ENCODE measurements at places on chromosomes 11 and 22.

- no peak for DNase-seq
Observed at GRCh38 chr22:37464181-37464580, 22.0 kb downstream of the MFNG start.

- no peak for DNase-seq
Observed at GRCh38 chr11:124394408-124394807, 4.4 kb downstream of the OR8B3 start.

GRCh38 chr11:11422411-11423128 lies 69.5 kb upstream of the CSNK2A3 start:
- DNase-seq: no peak

DNA sequence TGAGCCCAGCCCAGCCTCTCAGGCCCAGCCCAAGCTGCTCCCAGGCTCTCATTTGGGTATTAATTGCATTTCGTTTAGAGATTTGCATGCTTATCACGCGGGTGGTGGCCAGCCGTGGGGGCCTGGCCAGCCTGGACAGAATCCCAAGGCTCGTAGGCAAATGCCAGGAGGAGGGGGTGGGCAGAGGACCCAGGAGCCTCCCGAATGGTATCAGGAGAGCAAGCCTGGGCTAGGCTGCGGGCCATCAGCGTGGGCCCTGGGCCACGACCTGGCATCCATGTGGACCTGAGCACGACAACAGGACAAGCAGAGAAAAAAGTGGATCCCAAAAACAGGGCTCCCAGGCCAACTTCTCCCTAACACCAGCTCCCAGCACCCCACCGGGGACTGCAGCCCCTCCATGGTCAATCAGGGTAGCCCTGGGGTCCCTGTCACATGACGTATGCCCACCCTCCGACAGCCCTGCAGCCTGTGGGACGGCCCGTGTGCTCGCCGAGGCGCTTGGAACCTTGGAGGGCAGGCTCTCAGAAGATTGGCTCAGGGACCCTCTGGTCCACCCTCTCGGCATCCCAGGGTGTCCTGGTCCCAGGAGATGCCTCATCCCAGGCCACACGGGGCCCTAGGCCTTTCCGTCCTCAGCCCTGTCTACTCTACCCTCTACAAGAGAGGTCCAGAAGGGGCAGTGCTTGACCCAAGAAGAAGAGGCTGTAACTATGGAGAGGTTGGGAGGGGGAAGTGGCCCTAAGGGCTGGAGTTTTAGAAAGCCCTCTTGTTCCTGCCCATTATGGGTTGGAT lies 8.8 kb downstream of the ASCL2 start:
- DNase-seq: no peak

DNA sequence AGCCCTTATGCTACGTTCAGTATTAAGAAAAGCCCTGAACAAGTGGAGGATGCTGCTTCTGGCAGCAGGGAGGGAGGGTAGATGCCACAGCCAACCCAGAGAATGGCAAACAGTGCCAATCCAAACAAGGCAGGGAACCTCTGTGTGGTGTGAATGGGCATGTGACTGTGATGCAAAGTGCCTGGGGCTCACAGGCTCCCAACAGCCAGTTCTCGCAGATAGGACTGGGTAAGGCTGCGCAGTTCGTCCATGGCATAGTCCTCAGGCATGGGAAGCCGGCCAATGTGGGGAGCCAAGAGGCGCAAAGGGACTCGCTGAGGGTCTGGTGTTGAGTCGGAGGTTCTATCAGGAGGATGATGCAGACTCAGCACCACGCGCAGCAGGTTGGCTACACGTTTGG lies 4.8 kb upstream of the CHRNA10 start:
- no peak for DNase-seq

GRCh38 chr11:134584001-134584561 lies 172.0 kb upstream of the B3GAT1 start:
- no peak for DNase-seq

DNA sequence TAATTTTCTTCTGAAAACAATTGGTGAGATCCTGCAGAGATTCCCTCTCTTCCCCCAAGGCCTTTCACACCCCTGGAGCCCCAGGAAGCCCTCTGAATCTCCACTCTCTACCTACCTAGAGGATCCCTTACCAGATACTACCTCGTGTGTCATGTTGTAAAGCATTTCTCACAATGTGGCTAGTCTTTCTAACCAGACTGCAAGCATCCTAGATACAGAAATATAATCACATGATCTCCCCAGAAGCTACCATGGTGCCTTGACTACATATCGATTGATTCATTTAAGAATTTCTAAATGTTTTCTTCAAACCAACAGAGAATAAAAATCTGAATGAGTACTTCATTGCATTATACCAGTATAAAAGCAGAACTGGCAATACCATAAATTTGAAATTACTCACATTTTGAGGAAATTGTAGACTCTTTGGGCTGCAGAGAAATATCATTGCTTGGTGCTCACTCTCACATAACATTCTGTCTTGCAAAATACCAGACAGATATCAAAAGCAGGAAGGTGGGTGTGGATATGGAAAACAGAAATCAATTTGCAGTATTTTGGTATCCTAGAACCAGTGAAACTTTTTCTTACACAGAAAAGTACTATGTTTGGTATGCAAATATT lies 113.5 kb downstream of the MAML2 start:
- no peak for DNase-seq

GRCh38 chr11:2265396-2265795 lies 5.0 kb downstream of the ASCL2 start:
- DNase-seq: no peak

- DNase-seq: no peak
Observed at GRCh38 chr11:118398791-118399559, 2.4 kb upstream of the ATP5MG start.

DNA sequence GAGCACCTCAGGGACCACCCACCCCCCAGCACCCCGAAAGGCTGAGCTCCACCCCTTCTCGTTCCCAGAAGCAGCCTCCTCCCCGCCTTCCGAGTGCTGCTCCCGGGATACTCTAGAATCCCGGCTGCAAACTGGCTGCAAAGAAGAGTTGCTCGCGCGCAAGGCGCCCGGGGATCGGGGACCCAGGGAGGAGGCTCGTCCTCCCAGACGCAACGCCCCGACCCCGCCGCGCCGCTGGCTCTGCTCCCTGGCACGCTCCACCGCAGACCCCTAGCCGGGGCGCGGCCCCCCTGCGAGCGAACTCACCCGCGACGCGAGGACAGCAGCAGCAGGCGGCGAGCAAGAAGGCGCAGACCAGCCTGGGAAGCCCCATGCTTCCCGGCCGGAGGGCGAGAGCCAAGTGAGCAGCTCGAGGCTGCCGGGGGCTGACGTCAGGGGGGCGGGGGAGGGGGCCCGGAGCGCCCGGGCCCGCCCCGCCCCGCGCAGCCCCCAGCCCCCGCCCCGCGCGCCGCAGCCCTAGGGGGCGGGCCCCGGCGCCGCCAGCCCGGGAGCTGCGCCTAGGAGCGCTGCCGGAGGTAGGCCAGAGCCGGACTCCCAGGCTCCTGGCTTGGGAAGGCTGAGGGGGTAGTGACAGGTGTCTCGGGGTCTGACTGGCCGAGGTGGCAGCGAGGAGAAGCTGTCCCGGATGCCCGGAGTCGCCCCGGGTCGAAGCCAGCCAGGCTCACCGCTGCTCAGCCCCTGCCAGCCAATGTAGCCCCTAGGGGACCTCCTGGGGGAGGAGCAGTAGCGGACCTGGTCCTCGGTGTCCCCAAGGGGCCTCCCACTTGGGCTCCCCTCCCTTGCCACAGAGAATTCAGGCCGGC lies at the start of gene MCAM:
Gene MCAM (minus strand): TSS at position 402 of the 863 bp plus-strand sequence. CDS start 29 bp downstream, at position 373.
- DNase-seq: no peak

DNA sequence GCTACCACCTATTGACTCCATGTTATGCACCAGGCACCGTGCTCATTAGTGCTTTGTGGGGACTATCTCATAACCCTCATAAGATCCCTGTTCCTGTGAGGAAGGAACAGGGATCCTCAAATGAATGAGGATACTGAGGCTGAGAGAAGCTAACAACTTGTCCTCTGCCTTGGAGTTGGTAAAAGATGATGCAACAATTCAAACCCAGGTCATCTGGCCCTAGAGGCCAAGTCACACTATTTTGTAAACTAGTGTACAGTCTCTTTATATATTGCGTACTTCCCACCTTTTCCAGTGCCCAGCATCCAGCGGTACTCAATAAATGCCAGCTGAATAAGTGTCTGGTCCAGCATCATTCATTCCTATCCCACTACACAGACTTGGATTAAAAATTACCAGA lies 92.6 kb downstream of the RCN1 start:
- no peak for DNase-seq

GRCh38 chr11:105226091-105226490 lies 86.5 kb upstream of the CARD18 start:
- no peak for DNase-seq

- DNase-seq: no peak
Observed at GRCh38 chr11:35618497-35619115, 346 bp downstream of the FJX1 start.

- no peak for DNase-seq
Observed at GRCh38 chr22:37210041-37210803, 2.1 kb downstream of the SSTR3 start.

DNA sequence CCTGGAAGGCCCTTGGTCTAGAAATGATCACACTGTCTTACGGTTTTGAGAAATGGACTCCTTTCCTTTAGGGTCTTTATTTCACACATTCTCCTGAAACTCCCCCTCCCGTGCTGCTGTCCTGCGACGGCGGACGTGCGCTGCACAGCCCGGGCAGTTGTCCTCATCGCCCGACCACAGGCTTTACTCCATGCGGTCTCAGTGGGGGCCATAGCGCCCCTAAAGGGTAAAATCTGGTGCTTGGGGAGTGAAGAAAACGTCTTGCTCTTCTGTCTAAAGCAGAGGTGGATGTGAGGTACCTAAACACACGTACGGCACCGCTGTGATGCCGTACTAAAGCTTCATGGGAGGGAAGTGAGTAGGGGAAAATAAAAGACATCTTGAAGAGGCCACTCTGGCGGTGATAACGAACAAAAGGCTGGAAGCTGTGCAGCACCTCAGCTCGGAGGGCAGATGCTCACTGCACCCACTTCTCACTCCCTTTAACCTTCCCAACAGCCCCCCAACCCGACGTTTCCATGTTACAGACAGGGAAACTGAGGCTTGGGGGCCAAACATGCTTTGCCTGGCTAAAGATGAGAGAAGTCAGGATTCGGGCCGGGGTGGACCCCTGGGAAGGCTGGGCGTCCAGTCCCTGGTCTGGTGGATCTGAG lies 22.6 kb downstream of the MPPED1 start:
- no peak for DNase-seq

All from stimulated activated CD8-positive, alpha-beta memory T cell treated with anti-CD3 and anti-CD28 coated beads, Interleukin-4, amount 100 ng/mL, for 1 hour (primary cell).